Osteocyte (in vitro differentiated cells): ENCODE measurements at places on chromosomes 6 and 20. TPM values are rescaled to one million over a fixed set of nuclear protein-coding genes. Genes with fewer than 3 reads are reported as not detected.

GRCh38 chr6:54813892-54814291 is 32.7 kb upstream of the FAM83B start:
- H3K4me1 ChIP-seq: no peaks in the 10 kb centered on the region
- no peak overlapping the region for H3K27ac ChIP-seq
- no peak for DNase-seq

DNA sequence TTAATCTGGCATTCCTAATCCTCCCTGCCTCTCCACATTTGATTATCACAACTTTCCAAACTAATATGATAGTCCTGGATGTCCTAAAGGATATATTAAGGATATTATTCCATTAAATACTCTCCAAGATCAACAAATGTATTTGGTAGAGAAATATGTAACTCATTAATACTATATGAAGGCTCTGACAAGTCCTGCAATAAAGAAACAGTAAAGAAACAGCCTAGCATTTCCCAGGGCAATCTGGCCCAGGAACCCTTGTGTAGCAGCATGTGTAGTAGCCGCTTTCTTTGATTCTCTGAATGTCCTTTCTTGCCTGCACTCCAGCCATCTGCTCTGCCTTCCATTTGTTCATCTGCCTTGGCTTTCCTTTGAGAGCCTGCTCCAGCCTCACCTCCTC is 23.7 kb downstream of the TRAM2 start:
- H3K4me1 ChIP-seq: peaks cover 98% of the 10 kb centered on the region
- peak overlapping the region; percentile 97 for H3K27ac ChIP-seq
- peaks cover 27% of the 10 kb centered on the region for H3K36me3 ChIP-seq
- no peaks in the 10 kb centered on the region for H3K27me3 ChIP-seq
- DNase-seq: no peak

Gene CNR1
- total RNA-seq: not detected in 2 replicates

Gene CPXM1
- 84.0 and 85.8 TPM in 2 replicates for total RNA-seq

Gene FAM217B
- total RNA-seq: 16.7 and 17.7 TPM in 2 replicates
